LHCN-M2 (cell line): ENCODE measurements at places on chromosomes 7 and 10. TPM values are rescaled to one million over a fixed set of nuclear protein-coding genes. Genes with fewer than 3 reads are reported as not detected.
A peak's percentile ranks its signal among the peaks of the same experiment; 100 is the strongest.

- no peak for DNase-seq
Measured at GRCh38 chr10:129140921-129141885, 325.8 kb upstream of the MGMT start.

- DNase-seq: no peak
Measured at GRCh38 chr7:117220836-117221235, 102.0 kb downstream of the WNT2 start.

DNA sequence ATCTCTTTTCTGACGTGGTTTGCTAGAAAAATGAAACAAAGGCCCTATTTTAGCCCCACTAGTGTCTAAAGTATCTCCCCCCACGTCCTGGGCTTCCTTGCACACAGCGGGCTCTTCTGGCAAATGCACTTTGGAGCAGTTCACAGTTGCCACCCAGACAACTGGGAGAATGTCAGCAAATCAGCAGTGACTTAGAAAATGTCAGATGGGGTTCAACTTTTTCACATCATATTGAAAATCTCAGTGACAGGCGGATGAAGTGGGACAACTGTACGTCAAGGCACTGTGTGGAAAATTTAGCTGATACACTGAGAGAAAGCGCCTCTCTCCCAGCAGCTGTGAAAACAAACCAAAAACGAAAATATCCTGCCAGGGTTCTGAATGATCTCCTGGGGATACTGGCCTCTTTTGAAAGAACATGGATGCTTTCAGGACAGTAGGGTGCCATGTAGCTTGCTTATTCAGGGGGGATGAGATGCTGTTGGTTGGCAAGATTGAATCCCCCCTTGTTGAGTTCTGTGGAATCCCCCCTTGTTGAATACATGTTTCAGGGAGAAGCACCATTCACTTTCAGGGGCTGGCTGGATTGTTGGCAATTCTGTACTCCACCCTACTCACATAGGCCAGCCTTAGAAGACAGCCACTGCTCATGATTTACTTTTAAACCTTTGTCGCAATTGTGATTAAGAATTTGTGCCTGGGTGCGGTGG lies 372.8 kb upstream of the CELF2 start:
- peak; percentile 96 for DNase-seq

- no peak for DNase-seq
Measured at GRCh38 chr7:22594020-22594419, 94.0 kb upstream of the STEAP1B start.

- no peak for DNase-seq
Measured at GRCh38 chr7:67992287-67992686, 995.7 kb downstream of the TYW1 start.

- no peak for DNase-seq
Measured at GRCh38 chr10:103394180-103394579, 2.1 kb downstream of the ATP5MK start.

DNA sequence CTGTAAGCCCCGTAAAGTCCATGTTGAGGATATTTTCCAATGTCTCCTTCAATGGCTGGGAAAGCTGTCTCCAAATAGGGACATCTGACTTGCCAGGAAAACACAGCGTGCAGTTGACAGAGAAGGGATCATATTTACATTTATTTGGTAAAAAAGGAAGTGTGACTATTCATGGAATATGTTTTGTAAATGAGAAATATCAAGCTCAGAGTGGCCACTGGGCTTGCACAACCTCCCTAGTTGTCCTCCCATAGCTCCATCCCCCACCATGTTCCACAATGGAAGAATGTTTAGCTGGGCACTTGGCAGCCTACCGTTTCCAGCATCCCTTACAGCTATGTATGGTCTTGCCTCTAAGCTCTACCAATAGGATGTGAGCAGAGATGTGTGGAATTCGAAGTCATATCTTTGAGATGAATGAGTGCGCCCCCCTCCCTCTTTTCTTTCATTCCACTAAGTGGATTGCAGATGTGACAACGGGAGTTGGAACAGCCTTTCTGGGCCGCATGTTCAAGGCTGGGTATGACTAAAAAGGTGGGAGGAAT lies 306.6 kb upstream of the ZMIZ1 start:
- DNase-seq: no peak

GRCh38 chr7:145031162-145031561 lies 195.3 kb upstream of the TPK1 start:
- no peak for DNase-seq

- DNase-seq: peak; percentile 80
Measured at GRCh38 chr10:99784016-99784726, 1.7 kb downstream of the ABCC2 start.

- no peak for DNase-seq
Measured at GRCh38 chr7:22997871-22998518, 15.9 kb downstream of the HYCC1 start.

DNA sequence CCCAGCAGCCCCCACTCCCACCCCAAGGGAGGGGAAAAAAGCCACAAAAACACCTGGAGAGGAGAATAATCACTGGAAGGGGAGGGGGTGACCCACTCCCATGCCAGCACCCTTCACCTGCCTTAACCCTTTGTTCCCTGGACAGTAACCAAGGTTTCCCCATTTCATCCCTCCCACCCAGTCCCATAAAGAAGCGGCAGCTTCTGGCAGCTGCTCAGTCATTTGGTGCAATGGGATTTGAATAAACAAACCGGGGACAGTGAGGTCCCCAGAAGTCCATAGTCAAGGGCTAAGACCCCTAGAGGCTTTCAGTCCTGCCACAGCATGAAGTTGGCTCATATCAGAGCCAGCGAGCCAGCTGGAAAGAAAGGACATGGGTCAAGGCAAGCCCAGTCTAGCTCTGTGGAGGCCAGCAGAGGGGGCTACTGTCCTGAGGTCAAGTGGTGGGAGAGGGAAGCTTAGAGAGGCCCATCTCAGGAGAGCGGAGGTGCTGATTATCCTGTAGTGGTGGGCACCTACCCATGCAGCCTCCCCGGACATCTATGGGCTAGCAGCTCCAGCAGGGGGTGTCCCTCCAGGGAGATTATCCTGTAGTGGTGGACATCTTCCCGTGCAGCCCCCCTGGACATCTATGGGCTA lies 58.9 kb upstream of the LBX1 start:
- peak; percentile 19 for DNase-seq

Gene LRRN3
- 0.64 and 0.69 TPM in 2 replicates for total RNA-seq

Gene MACC1
- 0.06 and 0.11 TPM in 2 replicates for total RNA-seq

Gene GJD4
- 0.06 TPM in 1 of 2 replicates, not detected in the other for total RNA-seq

Gene HMX3
- total RNA-seq: not detected in 2 replicates

Gene ZC3HAV1L
- 22.3 and 23.9 TPM in 2 replicates for total RNA-seq

Gene SEPHS1
- 53.5 and 60.7 TPM in 2 replicates for total RNA-seq

Gene NUDT13
- 2.9 TPM in 2 replicates for total RNA-seq
